ENCODE measurements at places on chromosomes 2 and 18.
A peak's percentile ranks its signal among the peaks of the same experiment; 100 is the strongest.

- no peak for DNase-seq
Observed at GRCh38 chr2:171056307-171056706, 104.4 kb downstream of the TLK1 start.

- DNase-seq = peak; percentile 73
Observed at GRCh38 chr2:133063775-133064174, 393.8 kb upstream of the LYPD1 start.

- DNase-seq = no peak
Observed at GRCh38 chr2:72937356-72937669, 20.0 kb downstream of the EMX1 start.

DNA sequence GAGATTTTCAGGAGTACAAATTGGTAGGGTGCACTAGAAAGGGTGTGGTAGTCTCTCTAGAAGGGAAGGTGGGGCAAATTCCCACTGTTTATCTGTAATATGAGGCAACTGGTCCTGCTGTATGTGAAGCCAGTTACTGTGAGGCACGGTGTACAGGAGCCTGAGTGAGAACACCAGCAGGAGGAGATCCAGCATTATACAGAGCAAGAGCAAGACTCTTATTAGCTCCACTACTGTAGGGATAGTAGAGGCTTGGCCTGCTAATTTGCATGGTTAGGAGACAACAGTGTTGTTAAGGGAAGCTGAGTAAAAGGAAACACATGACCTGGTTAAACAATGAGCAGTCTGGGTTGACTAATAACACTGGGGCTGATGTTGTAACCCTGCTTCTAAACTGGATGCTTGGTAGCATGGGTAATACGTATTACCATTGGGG is 76.3 kb upstream of the WDSUB1 start:
- peak; percentile 3 for DNase-seq

DNA sequence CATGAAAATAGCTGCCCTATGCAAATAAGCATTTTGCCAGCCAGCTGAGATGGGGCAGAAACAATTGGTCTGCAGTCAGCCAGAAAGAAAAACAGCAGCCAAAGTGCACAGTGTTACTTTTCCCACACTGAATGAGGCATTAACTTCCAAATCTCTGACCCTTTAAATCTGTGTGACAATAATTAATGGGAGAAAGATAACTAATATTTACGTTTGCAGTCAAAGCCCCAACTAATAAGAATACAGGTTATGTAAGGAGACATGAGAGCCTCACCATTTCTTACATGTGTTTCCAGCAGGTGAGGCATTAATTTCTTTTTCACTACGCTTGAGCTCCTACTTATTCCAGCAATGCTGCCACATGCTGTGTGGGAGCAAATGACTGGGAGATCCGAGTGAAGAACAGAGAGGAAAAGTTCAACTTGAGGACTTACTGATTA is 339.0 kb downstream of the SATB2 start:
- DNase-seq = no peak

- DNase-seq = peak; percentile 88
Observed at GRCh38 chr18:35267161-35267651, 22.8 kb downstream of the ZSCAN30 start.

DNA sequence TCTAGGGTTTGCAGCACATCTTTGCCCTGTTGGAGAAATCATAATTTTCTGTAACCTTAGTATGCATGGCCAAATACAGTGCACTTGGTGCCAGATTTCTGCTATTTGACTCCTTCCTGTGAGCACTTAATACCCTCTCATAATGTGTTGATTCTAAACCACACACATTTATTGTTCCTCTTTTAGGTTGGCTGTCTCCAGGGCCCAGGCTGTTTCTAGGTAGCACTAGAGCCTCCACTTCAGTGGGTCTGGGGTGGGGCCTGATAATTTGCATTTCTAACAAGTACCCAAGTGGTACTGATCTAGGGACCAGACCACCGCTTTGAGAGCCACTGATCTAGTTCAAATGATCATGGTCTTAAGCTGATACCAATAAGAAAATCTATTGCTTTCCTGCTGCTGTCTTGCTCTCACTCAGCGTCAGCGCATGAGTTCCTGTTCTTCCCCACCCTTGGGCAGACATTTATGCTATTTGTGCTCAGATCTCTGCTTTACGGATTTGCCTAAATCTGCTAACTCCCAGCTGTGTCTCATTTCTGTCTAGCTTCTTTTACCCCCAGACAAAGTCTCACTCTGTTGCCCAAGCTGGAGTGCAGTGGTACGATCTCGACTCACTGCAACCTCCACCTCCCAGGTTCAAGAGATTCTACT is 7.4 kb downstream of the PTRHD1 start:
- DNase-seq = no peak

GRCh38 chr18:76005632-76006208 is 489.3 kb downstream of the ZNF516 start:
- no peak for DNase-seq

DNA sequence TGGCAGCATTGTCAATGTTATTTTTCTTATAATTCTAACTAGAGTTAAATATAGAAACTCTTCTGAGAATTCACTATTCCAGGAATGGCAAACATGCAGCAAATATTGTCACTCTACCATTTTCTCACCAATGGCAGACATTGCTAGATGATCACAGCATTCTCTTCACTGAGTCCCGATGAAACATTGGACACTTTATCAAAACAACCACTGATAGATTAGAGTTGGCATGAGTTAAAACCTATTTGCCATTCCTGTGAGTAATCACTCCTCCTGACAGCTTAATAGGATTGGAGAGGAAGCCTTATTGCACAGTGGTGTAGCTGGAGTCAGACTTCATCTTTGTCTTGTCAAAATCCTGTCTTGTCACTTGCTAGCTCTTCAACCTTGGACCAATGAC is 163.9 kb upstream of the THUMPD2 start:
- DNase-seq = no peak

DNA sequence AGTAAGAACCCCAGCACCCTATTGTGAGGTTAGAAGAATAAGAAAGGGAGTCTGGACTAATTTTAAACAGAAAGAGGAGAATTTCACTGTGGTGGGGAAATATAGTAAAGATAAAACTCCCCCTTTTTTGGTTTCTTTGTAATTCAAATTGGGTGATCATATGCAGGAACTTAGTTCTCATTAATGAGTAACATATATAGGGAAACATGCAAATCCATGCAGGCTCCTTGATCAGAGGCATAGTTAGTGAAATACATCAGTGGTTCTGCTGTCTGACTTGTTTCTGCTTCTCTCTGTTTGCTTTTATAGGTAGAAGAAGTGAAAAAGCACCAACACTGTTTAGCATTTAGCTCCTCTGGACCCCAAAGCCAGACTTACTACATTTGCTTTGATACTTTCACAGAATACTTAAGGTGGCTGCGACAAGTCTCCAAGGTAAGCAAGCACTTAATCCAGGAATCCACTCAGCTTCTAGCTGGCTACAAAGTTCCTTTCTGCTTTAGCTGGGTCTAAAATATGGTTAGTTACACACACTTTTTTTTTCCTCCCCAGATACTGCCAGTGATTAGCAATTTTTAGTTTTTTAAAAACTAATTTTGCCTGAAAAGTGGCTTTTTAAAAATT is 123.2 kb downstream of the PHLPP1 start:
- DNase-seq = peak; percentile 4

DNA sequence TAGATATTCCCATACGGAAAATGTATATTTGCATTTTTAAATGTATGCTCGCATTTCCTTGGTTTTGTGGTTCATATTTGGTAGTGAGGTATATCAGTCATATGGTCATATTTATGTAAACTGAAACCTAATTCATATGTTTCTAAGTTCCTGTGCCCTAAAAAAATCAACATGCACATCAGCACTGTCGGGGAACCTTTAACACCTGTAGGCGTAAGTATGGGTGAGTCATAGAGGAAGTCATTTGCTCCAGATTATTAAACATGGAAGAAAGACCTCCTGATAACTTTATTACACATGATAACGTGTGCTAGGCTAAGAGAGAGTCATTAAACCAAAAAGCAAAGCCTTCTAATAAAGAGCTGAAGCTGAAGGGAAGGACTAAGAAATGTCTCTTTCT is 437.7 kb downstream of the NRXN1 start:
- peak; percentile 6 for DNase-seq

DNA sequence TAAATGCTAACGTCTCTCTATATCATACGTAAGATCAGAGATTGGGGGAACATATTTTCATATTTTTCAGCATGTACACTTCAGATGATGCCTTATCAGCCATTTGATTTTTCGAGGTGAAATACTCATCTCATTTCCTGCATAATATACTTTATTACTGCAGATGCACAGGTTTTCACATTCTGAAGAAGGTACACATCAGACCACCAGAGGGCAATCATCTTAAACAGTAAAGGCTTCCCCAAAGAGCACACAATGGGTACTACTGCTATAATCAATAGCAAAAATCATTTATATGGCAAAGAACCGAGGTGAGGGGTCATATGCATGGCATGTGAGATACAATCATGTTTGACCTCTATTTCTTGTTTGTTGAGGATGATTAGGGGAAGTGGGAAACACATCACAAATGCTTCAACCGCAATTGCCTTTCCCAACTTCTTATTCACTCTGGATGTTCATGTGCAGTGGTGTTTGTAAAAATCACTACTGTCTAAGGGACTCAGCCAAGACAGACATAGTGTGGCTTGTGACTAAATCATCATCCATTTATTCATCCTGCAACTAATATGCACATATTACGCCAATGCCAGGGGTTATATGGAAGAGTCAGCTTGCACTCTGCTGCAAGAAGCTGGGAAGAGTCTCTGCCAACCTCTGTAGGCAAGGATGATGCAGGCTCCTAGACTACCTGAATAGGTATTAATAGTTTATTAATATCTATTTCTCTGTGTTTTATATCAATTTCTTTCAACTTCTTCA is 118.7 kb downstream of the EPB41L3 start:
- peak; percentile 49 for DNase-seq

DNA sequence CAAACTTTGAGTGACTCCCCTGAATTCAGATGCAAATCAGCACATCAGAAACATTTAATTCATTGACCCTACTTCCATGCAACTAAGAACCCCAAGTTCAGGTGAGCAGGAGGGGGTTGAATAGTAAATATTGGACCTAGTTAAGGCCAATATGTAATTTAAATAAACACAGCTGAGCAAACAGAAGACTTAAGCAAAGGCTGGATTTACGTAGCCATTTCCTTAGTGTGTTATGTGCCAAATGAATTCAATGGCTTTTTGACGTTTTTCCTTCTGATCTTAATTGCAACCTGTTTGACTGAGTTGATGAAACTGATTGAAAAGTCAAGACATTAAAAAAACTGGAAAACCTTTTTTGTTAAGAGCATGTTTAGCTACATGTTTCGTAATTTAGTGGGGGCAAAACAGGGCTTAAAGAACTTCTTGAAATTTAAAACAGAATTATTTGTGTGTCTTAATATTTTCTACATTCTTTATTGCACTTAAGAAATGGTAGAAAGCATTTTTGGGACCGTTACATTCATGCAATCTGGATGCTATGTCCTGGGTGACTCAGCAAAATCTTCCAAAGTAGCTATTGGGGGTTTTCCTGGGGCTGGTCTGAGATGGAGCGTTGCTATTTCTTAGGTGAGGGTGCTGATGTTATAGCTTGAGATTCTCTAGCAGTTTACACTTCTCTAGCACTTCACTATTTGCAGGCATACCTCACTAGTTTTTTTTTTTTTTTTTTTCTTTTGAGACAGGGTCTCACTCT is 25.5 kb upstream of the KCNE4 start:
- no peak for DNase-seq

- DNase-seq = peak; percentile 84
Observed at GRCh38 chr2:211455216-211455841, 898.9 kb downstream of the CPS1 start.

DNA sequence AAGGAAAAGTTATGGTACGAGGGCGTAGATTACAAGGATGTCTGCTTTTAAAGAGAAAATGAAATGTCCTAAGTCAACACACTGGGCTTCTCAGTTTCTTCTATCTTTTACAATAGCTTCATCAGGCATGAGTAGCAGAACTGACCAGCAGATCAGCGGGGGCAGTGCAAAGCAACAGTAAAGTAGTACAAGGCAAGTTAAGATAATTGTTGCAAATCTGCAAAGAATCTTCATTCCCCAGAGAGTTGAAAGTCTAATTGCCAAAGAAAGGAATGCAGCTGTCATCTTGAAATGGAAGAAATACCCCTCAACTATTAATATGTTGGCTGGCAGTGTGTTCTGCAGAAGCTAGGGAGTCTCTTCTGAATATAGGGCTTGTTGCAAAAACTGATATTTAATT is 60.2 kb upstream of the SLC39A10 start:
- DNase-seq = peak; percentile 83

- DNase-seq = no peak
Observed at GRCh38 chr2:177175917-177176668, 36.5 kb upstream of the HNRNPA3 start.

DNA sequence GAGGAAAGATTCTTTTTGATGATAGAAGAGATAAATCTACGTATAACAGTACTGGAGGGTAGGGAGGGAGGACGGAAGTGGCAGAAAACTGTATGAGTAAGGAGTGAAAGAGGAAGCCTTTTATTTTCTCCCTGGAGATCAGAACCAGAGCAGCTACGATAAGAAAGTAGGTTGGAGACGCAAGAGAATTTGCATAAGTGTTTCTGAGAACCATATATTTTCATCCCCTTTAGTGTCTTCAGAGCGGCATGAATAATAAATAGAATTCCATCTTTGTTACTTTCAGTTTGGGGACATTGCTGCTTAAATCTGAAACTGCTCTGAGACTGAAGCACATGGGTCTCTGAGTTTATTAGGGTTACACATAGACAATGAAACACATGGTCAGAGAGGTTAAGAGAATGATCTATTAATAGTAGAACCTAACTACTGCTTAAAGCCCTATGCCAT is 230.2 kb upstream of the TNP1 start:
- DNase-seq = peak; percentile 58

DNA sequence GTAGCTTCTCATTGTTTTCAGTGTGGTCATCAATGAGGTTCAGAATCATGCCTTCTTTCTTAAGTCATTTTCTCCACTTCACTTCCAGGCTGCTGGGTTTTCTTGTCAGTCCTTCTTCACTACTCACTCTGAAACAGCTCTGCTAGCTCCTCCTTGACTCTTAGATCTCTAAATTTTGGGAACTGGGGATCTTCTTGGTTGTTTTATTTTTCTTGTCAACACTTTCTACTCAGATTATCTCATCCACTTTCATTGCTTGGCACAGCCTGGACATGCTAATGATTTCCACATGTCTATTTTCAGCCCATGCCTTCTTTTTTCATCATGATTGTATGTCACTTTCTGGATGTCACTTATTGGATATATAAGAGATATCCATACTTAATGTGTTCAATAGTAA is 517.8 kb upstream of the DSEL start:
- peak; percentile 18 for DNase-seq

DNA sequence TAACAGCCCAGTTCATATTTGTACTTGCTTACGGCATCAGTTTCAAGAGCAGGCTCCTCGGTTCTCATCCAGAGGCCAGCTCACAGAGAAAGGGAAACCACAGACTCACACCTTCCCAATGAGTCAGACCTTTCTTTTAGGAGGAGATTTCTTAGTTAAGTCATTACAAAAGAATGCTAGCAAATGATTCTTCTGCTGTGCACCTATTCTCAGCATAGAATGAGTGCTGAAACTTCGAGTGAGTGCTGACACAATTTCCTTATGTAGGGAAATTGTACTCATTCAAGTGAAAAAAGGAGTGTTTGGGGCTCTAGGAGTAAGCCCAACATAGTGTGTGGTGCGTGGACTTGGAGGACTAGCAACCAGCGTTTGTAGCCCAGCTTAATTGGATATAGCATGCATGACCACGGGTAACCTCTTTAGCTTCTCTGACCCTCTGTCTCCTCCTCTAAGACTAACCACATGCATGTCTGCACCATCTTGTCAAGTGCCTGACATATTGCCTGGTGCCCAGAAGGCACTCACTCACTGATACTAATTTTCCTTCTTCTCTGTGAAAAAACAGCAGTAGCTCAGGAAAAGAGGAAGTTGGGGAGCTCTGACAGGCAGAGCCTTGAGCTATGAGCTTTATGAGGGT is 87.0 kb downstream of the ALPK2 start:
- no peak for DNase-seq
